ENCODE measurements at places on chromosomes 1 and 21.

DNA sequence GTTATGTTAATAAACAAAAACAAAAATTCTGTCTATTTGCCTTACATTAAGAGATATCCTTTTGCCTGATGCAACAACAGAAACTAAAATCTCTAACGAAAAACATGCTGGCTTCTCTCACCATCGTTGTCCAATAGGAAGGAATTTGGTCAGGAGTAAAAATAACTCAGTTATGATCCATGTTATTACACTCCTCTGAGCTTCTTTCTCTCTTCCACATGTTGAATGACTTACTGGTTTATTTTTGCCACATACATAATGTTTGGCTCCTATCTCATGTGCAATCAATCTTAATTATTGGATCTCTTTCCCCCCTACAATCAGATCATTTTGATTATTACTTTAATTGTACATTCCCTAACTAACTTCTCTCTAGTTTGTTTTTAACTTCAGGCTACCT, 688.4 kb downstream of the USP25 start:
- no peak for DNase-seq

GRCh38 chr1:116167625-116168276, 56.6 kb downstream of the MAB21L3 start:
- DNase-seq: no peak

DNA sequence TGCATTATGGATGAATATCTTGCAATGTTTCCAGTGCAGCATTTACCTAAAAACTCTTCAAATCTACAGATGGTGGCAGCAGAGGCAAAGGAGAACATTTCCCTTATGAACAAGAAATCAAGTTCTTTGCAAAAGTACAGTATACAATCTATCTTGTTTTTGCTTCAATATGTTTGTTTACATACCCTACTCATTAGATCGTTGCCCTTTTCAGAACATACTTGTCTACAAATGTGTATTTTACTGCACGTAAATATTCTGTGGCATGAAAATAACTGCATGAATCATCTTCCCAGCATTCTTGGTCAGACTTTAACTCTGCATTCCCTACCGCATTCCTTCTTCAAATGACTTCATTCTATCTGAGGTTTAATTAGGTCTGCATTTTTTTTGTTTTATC, 212.7 kb downstream of the ZP4 start:
- DNase-seq: no peak

DNA sequence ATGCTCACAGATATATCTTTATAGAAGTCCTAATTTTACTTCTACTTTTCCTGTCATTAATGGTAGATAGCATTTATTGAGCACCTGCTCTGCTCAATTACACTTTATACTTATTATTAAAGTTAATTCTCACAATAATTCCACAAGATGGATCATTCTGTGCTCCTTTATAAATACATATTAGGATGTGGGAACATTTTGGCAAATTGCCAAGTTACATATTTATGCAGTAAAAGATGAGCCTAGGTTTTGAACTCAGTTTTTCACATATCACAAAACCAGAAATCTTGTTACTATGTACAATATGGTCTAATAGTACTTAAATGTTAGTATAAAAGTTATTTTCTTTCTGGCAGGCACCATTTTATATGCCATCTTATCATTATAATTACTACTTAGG, 895.0 kb upstream of the B3GALT2 start:
- no peak for DNase-seq

GRCh38 chr1:107254306-107254705, 113.5 kb downstream of the NTNG1 start:
- DNase-seq: no peak

DNA sequence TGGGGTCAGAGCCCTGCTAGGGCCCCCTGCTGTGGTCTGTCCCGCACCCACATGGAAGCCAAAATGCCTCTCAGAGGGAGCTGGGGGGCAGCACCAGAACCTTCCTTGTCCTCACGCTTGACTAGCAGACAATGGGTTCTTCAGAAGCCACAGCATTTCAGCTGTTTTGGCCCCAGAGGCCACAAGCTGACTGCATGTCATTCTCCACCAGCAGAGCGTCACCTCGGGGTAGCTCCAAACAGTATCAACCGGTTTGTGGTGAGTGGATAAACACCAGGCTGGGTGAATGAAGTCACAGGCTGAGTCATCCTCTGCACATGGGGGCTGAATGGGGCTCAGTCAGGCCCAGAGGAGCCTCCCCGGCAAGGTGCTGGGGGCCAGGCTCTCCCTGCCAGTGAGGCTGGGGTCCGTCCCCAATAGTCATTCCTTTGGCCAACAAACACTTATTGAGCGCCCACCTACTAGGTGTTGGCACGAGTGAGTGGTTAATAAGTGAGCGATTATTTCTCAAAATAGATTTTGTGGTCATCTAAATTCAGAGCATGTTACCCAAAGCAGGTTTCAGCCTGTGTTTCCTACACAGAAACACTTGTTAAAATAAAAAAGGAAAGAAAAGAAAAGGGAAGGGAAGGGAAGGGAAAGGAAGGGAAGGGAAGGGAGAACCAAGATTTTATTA, 9.1 kb downstream of the OLIG1 start:
- DNase-seq: no peak

- DNase-seq: no peak
Measured at GRCh38 chr1:71850936-71851335, 431.4 kb downstream of the NEGR1 start.
